ENCODE measurements at places on chromosomes 1 and 21.

GRCh38 chr1:143699115-143699514 lies 272.7 kb downstream of the FAM72C start:
- DNase-seq, result no peak

GRCh38 chr1:58307431-58307830 lies 239.1 kb downstream of the OMA1 start:
- DNase-seq, result no peak

- peak; percentile 41 for DNase-seq
Observed at GRCh38 chr21:45590246-45590725, 48.0 kb upstream of the SLC19A1 start.

GRCh38 chr1:205274041-205274691 lies 46.4 kb downstream of the TMCC2 start:
- DNase-seq, result no peak

GRCh38 chr1:94773931-94774422 lies 46.2 kb upstream of the SLC44A3 start:
- DNase-seq, result no peak

GRCh38 chr1:207088701-207089626 lies at the start of gene C4BPB:
Gene C4BPB, plus strand, starts transcription at chr1:207088860. Its CDS starts 672 bp downstream, at chr1:207089532.
- no peak for DNase-seq

DNA sequence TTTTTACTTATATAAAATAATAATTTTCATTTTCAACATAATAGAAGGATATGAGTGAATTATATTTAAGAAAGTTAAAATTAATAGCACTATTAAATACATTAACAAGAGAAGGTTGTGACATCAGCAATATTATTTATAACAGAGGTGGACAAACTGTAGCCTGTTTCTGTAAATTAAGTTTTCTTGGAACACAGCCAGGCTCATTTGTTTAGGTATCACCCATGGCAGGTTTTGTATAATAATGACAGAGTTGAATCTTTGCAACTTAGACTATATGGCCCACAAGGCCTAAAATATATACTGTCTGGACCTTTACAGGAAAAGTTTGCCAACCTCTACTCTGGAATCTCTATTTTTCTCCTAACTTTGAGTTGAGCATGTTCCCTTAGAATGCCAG lies 42.8 kb upstream of the CACYBP start:
- no peak for DNase-seq

DNA sequence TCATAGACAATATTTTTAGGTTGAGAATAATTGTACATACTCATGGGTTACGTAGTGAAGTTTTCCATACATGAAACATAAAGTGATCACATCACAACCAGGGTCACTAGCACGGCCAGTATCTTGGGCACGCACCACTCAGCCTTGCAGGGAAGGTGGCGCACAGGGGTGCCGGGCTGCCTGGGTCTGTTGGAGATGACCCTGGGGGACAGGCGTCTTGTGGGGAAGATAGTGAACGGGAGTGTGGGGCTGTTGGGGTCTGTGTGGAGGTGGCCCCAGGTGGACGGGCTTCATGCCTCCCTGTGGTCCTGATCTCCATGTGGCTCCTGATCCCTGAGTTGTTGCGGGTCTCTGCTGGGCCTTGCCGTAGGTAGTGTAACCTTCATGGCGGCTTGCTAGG lies 38.3 kb upstream of the PRSS38 start:
- DNase-seq, result no peak

DNA sequence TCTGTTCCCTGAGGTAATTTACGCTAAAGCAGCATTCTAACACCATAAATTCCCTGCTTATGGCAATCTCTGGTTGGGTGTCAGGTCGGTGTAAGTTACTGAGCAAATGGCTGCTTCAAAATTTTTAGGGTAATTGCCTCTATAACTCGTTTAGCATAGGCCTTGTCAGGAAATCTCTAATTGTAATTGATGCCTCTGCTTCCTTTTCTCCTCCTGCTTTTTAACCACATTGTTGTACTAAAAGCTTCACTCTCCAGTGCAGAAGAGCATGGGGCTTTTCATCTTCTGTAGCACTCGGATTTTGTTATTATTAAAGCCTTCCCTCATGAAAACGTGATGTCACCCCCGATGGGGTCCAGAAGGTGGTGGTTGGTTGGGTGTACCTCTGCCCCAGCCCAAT lies 141.6 kb upstream of the NBPF11 start:
- no peak for DNase-seq

GRCh38 chr21:15301736-15302135 lies 236.9 kb upstream of the NRIP1 start:
- DNase-seq, result no peak

DNA sequence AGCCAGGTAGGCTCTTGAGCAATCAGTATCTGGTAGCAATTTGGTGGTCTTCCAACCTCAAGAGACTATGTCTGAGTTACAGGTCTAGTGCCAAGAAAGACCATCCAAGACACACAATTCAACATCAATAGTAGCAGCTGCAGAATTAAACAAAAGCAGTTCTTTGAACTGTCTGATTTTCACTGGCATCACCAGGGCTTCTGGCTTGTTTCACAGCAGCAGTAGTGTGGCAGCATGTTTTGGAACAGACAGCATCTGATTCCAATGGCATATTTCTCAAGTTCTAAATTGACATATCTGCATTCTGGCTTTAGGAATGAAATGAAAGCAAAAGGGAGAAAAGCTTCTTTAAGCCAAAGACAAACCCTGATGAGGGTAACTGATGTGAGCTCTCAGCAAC lies 334.7 kb upstream of the PRMT6 start:
- DNase-seq, result no peak

DNA sequence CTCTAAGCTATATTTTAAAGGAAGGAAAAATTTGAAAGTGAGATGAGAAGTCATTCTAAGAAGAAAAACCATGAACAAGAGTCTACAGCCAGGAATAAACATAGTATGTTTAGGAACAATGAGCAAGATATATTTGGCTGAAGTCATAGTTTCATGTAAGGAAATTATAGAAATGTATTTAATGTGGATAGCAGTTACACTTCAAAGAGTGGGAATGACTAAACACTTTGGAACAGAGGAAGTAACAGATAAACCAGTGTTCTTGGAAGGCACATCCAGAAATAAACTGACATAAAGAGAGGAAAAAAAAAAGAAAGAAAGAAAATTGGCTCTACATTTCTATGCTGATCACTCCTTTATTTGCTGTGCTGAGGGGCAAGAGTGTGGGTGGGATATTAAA lies 18.0 kb downstream of the C8A start:
- no peak for DNase-seq

GRCh38 chr1:224785040-224785328 lies 144.5 kb upstream of the DNAH14 start:
- DNase-seq, result no peak

DNA sequence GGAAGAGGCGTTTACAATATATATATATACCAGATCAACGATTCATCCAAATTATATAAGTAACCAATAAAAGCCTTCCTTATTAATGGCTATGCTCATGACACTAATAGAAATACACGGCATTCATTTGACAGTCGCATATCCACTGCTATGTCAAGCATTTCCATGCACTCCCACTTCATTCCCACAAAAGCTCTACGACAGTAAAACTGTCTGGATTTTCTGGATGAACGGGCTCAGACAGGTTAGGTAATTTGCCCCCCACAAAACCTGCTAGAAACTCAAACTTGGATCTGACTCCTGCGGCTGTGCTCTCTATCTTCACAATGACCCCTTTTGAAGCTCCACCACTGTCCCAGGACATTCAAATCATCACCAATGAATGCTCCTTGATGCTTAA lies 11.4 kb downstream of the DNAJC11 start:
- DNase-seq, result no peak

- no peak for DNase-seq
Observed at GRCh38 chr1:80217377-80217986, 1211.0 kb upstream of the ADGRL4 start.

DNA sequence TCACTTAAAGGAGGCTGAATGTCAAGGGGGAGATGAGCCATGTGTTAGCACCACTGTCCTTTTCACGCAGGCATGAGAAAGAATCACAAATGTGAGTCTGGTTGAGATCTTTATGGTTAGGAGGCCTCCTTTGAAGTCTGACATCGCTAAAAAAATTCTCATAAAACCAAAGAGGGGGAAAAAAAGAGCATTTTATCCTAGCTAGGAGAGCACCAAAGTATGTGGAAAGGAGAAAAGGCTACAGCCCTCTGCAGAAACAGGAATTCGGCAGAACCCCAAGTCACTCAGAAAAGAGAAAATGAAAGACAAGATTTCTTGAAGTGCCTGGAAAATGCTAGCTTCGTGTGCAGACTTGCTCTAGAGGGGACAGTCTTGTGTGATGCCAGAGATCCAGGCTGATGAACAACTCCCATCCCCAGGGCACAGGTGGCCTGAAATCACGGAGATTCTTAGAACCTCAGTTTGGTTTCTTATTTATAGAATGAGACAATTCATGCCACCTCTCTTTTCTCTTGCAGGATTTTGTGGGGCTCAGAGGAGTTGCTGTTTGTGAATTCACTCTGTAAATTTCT lies 61.5 kb downstream of the RUNX1 start:
- DNase-seq, result no peak

DNA sequence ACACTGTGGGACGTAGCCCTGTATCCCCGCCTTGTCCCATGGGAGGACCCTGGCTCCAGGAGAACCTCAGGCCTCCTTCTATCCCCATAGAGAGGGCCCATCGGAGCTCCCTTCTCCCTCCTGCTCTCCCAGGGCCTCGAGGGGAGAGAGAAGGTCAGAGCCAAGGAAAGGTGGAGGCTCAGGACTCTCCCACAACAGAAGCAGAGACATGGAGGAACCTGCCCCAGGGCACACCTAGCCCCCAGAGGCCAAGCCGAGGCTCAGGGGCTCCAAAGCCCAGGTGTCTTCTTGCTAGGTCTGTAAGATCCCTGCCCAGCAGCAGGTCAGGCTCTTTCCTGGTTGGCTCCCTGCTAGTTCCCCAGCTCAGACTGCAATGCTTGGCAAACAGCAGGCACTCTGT lies 34.4 kb upstream of the ARF1 start:
- DNase-seq, result no peak

DNA sequence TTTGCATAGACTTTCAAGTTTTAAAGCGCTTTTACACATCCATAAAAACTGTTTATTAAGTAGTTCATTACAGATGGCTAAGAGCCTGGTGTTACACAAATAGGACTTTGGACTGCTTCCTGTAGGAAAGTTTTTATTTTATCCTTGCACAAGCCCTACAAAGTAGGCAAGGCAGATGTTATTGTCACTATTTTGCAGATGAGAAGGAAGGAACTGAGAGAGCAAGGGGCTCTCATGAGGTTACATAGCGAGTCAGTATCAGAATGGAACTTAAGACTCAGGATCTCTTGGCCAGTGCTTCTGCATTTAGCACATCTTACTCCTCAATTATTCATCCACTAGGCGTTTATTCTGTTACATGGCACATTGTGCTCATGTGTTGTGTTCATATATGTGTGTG lies 2.6 kb upstream of the MAPKAPK2 start:
- DNase-seq, result no peak

DNA sequence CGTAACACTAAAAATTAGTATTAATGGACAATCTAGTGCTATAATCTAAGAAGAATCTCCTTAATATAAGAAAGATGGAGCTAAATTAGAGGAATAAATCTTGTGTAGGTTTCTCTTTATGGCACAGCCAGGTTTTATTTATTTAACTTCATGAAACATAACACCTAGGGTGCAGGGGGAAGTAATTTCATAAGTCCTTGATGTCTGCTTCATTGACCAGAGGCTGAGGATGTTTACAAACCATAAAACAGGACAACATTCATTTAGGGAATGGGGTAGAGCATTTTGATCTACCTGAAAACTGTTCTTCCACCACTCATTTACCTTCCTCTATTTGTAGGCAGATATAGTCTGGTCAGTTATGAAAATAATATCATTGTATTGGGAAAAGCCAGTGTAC lies 95.5 kb downstream of the NGF start:
- DNase-seq, result no peak

Data from HL-60 (cell line).